ENCODE measurements at places on chromosomes 4 and X.

- no peak for DNase-seq
Observed at GRCh38 chr4:150150629-150151062, 72.4 kb downstream of the DCLK2 start.

- DNase-seq = no peak
Observed at GRCh38 chr4:88382621-88383020, 4.0 kb downstream of the HERC6 start.

DNA sequence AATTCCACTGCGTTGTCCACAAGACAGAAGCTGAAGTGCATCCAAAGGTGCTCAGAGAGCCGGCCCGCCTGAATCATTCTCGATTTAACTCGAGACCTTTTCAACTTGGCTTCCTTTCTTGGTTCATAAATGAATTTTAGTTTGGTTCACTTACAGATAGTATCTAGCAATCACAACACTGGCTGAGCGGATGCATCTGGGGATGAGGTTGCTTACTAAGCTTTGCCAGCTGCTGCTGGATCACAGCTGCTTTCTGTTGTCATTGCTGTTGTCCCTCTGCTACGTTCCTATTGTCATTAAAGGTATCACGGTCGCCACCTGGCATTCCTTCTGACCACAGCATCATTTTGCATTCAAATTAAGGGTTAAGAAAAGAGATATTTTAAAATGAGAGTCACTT, 115.5 kb downstream of the NFKB1 start:
- DNase-seq = peak; percentile 55

- no peak for DNase-seq
Observed at GRCh38 chrX:42079968-42080367, 156.6 kb upstream of the CASK start.

GRCh38 chr4:38160487-38161207, 200.4 kb downstream of the PTTG2 start:
- DNase-seq = peak; percentile 79

DNA sequence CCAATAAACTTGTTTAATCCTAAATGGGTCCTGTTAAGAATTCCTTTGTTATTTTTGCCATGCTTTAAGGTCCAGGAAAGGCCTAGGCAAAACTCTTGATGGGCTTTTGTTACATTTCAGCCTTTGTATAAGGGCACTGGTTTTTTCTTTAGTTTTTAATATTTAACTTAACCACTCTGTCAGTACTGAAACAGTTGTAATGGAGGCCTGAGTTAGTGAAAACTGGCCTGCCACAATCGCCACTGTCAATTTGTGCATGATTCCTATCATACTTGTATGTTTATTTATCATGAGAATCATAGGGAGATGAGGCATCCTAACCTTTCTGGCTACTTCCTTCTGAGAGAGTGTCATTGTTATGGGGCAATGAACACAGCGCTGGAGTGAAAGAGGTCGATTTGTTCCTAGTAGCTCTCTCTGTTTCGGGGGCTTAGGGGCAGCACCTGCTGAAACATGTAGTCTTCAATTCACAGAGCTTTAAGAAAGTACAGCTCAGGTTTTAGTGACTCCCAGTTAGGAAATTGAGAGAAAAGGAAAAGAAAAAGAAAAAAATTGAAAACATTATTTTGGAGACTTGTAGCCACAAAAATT, 393.8 kb upstream of the FSTL5 start:
- no peak for DNase-seq

- no peak for DNase-seq
Observed at GRCh38 chrX:154012336-154012991, 7.2 kb downstream of the IRAK1 start.

DNA sequence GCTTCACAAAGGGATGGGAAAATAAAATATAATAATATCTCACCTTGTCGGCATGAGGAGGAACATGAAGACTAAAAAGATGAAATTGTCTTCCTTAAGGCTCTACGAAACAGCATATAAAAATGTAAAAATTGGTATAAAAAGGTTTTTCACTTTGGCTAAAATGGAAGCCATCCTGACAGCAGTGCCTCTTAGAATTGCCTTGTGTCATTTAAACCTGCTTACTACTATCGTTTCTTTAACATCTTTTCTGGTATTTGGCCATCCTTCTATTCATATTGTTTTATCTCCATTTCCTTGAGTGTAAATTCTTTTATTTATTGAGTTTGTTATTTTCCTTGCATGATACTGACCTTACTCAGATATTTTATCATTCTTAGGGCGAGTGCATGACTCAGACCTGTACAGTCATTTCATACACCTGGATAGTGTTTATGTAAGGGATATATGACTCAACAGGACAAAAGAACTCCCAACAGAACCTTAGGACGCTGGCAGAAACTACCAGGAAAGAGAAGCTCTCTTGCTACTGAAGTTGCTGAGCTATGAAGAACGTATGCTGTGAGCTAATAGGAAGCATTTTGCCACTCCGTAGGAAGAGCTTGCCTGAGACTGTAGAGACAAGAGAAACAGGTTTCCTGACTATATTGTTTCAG, 5.8 kb upstream of the CDKN2AIP start:
- no peak for DNase-seq

DNA sequence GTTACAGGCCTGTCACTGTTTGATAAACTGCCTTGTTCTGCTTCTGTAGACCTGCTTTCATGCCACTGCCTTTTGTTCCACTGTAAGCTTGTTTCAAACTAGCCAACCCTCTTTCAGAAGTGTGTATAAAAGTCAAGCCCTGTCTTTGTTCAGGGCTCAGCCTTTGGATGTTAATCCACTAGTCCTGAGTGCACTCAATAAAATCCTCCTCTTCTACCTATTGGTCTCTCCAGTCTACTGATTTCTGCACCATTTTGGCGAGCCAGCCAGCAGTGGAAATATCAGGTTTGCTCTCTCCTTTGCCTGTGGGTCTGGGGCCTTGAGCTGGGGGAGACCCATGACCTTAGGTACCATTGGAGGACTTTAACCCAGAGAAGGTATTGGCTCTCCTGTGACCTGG, 901.6 kb upstream of the NDST4 start:
- no peak for DNase-seq

- no peak for DNase-seq
Observed at GRCh38 chr4:125547836-125548235, 233.1 kb downstream of the FAT4 start.

- DNase-seq = no peak
Observed at GRCh38 chrX:12058087-12058486, 80.2 kb upstream of the FRMPD4 start.

DNA sequence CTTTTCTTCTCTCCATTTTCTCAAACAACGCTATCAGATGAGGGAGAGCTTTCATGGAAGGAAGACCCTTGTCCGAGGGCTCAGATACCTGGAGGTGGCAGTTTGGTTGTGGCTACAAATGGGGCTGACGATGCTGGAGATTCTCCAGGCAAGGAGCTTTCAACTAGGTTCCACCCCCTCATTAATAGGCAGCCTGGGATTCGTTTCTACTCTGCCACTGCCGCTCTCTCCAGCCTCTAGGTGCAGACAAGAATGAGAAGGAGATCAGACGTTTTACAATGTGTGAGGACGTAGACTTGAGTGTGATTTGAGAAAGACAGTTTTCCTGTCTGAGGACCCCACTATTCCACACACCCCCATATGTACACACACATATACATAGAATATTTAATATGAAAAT, 53.1 kb downstream of the ETNPPL start:
- DNase-seq = no peak

DNA sequence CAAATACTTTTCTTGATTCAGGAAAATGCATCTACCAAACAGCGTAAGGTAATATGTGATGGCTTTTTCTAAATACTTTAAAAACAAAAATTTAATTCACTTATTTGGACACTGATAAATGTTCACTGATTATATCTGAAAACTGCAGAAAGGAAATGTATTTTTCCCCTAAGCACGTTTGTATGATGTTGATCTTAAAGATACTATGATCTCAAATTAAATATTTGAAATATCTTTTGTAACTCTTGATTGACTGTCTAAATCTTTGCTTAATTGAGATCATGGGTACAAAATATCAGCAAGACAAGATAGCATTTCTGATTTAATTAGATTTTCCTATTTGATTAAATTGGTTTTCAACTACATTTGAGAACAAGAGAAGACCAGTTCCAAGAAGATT, 281.0 kb upstream of the UGT8 start:
- DNase-seq = no peak

- no peak for DNase-seq
Observed at GRCh38 chr4:37995981-37996775, 36.0 kb downstream of the PTTG2 start.

GRCh38 chr4:8038719-8039251, 99.1 kb upstream of the AFAP1 start:
- no peak for DNase-seq

DNA sequence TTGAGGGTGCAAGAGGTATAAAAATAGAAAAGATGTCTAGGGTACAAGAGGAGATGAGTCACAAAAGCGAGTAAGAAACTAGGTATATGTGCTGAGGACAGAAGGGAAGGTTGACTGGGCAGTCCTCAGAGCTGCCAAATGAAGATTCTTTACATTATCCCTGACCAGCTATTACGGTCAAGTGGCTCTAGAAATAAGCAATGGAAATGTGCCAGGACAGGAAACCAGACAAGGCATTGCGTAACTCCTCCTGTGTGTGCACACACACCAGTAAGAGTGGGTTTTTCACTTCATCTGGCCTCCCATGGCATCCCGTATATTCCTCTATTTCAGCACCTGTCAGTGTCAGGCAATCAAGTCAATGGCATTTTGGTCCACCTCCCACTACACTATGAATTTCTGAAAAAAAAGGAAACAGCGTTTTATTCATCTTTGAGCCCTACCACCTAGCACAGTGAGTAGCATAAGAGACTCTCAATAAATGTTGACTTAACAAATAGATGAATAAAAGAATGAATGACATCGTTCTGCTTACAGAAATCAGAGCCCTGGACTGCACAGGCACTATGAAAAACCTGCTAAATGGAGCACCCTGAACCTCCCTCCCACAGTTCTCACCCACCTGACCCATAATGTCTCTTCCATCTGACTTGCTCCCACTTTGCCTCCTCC, 62.6 kb upstream of the KLF3 start:
- DNase-seq = peak; percentile 34

GRCh38 chrX:18220786-18221185, at the start of gene BEND2:
TSS of gene BEND2 (minus strand) at chrX:18220886. CDS start at chrX:18220750, 136 bp downstream.
- DNase-seq = no peak

- DNase-seq = no peak
Observed at GRCh38 chr4:3464349-3464905, 1.3 kb downstream of the DOK7 start.

GRCh38 chr4:62676962-62677361, 1476.8 kb downstream of the ADGRL3 start:
- no peak for DNase-seq

GRCh38 chr4:143643399-143643798, 57.1 kb downstream of the FREM3 start:
- DNase-seq = no peak

GRCh38 chrX:54891573-54891972, 29.1 kb upstream of the TRO start:
- peak; percentile 11 for DNase-seq

- DNase-seq = no peak
Observed at GRCh38 chr4:109943745-109944144, 31.1 kb downstream of the EGF start.
